Foreskin melanocyte (primary cell): ENCODE measurements at places on chromosomes 4 and X.

GRCh38 chr4:140579278-140579677 lies 10.5 kb upstream of the UCP1 start:
- DNase-seq: no peak

DNA sequence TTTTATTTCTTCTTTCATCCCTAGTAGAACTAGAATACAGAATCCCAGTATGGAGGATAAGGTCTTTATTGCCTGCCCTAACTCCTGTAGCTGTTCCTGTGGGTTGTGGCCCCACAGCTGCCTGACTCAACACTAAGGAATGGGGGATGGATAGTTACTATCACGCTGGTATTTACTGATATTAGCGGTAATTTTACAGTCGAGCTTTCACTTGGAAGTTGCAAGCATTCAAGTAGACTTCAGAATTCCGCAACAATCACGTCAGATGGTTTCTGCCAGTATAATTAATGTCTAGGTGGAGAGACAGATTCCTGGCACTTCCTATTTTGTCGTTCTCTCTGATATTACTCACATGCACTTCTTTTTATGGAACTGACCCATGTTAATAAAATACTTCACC lies 489.8 kb downstream of the PABPC4L start:
- no peak for DNase-seq

DNA sequence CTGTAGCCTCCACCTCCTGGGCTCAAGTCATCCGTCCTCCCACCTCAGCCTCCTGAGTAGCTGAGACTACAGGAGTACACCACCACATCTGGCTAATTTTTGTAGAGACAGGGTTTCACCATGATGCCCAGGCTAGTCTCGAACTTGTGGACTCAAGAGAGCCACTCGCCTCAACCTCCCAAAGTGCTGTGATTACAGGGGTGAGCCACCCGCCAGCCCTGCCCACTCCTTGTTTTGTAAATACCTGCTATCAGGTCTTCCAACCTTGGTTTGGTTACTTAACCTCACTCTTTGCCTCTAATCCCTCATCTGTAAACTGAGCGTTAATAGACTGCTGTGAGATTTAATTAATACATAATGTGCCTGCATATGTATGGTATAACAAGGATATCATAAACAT lies 803 bp downstream of the CNGA1 start:
- no peak for DNase-seq

- DNase-seq: peak; percentile 91
Measured at GRCh38 chr4:147831551-147832171, 99.8 kb downstream of the ARHGAP10 start.

GRCh38 chr4:113773756-113774155 lies 12.2 kb upstream of the CAMK2D start:
- no peak for DNase-seq

DNA sequence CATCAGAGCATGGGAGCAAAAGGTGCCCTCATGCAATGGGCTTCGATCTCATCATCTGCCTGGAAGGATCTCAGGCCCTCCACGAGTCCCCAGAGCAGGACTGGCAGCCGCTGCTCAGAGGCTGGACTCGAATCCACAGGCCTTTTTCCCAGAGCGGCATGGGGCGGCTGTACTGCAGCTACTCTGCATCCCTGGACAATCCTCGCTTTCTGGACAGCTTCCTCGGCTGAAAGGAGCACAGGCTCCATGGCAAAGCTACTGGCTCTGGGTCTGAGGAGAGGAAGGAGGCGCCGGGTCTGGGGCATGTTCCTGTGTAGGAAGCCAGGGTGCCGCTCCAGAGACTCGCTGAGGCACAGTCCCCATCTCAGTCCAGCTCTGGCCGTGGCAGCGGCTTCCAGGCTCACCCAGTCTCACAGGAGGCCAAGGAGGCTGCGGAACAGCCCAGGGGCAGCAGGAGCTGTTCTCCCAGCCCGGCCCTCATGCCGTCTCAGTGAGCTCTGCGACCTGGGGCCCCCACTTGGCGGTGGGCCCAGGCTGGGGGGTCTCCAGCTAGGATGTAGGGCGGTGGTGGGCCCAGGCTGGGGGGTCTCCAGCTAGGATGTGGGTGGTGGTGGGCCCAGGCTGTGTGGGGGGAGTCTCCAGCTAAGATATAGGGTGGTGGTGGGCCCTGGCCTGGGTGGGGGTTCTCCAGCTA lies 2.7 kb upstream of the SPON2 start:
- DNase-seq: no peak

DNA sequence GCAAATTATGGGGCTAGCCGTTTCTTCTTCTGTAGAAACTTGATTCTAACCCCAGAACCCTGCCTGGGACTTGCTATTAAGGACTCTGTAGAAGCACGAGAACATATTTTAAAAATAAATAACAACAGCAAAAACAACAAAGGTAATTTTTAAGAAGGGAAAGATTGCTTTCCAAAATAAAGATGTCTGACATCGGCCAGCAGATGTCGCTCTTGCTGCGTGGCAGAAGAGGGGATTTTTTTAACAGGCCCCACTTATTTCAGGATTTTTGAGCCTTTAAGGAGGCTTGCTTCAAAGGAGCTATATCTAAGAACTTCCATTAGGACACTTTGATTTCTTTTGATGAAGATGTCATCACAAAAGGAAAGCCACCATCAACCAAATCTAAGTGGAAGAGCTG lies 62.8 kb upstream of the EGFL6 start:
- peak; percentile 10 for DNase-seq

- DNase-seq: no peak
Measured at GRCh38 chr4:19438233-19438632, 813.5 kb upstream of the SLIT2 start.

DNA sequence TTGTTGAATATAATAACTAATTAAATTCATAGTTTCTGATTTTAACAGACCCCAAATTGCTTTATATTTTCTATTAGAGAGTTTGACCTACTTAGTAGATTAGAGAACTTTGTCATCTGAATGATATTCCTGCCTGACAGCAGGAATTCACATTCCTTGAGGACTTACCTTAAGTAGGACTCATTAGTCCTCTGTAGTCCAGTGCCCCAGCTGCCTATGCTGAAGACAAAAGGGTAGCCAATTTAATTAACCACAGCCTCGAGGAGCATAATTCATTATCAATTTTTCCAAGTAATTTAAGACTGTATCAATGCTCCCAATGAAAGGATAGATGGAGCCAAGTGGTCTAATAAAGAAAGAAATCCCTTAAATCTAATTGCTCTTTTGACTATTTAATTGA lies 1405.0 kb upstream of the IGFBP7 start:
- no peak for DNase-seq

- no peak for DNase-seq
Measured at GRCh38 chrX:112636288-112636687, 43.5 kb downstream of the LHFPL1 start.

GRCh38 chrX:88605222-88605583 lies 141.8 kb upstream of the CPXCR1 start:
- DNase-seq: no peak

DNA sequence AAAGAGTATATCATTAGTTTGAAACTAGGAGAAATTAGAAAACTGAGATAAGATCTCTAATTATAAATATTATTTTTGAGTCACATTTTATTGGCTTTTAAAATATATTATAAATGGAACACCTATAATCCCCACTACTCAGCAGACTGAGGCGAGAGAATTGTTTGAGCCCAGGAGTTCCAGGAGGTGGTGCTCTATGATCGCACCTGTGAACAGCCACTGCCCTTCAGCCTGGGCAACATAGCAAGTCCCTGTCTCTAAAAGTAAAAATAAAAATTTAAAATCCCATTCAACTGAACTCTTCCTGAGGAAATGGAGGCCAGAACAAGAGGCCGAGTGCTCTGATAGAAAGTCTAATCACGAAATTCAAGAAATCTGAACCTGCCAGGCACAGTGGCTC lies 6.3 kb upstream of the C4orf36 start:
- DNase-seq: no peak

DNA sequence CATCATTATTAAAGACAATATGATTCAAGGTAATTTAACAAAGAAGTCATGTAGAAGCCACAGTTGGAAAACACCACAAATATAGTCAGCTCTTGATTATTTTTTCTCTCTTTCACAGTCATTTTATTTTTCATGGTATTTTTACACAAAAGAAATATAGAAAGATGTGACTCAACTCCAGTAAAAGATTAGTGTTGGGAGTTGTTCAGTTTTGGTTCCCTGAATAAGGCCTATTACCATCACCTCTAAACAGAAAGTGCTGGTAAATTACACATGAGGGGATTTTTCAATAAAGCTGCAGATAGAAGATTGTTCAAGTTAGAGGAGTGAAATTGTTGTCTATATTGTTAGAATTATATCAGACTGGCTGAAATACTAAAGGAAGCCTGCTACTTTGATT lies 107.0 kb downstream of the DDIT4L start:
- DNase-seq: no peak

GRCh38 chr4:153296040-153296823 lies 48.3 kb upstream of the MND1 start:
- no peak for DNase-seq

DNA sequence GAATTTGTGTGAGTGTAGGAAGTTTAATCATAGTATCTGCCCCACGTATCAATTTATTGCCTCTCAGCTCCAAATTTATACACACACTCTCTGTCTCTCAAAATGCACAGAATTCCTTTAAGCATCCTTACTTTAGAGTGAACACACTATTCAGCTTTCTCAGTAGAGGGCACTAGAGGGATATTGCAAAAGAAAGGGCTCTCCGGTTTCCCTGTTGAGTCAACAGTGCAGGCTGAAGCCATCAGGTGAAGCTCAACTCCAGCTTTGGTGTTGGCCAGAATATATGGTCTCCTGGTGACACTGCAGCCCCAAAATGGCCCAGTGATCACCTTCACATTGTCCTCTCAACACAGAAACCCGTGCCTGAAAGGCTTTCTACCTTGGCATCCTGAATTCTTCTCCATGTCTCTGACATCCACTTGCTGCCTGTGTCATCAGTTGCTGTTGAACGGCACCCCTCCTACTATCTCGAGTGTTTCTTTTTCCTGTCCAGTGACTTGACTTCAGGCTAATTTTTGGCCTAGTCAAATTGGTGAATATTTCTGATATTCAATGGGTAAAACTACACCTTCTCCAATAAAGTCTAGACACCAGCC lies 670.5 kb downstream of the GABRG1 start:
- no peak for DNase-seq
